Stimulated activated naive CD4-positive, alpha-beta T cell (primary cell): ENCODE measurements at places on chromosomes 7 and 10.

GRCh38 chr10:124739986-124740368 is 4.2 kb downstream of the FAM53B start:
- DNase-seq, result no peak

DNA sequence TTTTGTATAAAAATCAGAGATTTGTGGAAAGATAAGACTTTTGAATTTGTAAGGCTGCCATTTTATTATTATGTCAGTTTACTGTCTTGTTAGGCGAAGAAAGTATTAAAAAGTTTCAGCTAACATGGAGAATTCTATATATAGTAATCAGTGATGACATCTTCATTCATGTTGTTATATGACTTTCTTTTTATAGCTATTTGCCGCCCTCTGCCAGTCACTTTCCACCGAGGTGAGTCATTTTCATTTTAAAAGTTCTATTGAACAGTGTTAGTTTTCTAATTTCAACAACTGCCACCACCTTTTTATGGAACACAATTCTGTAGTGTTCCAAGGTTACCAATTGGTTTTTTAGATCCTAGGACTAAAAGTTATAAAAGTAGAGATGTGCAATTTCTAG is 11.8 kb downstream of the CUTC start:
- DNase-seq, result no peak

- DNase-seq, result no peak
Measured at GRCh38 chr10:61961278-61961677, 59.8 kb downstream of the ARID5B start.

- DNase-seq, result no peak
Measured at GRCh38 chr10:23613900-23614299, 175.0 kb downstream of the OTUD1 start.

GRCh38 chr7:100220586-100221230 is 959 bp downstream of the PVRIG start:
- no peak for DNase-seq

GRCh38 chr7:128200376-128200775 is 40.7 kb upstream of the LEP start:
- no peak for DNase-seq

- DNase-seq, result peak; percentile 45
Measured at GRCh38 chr10:110207011-110207804, at the start of gene MXI1. MXI1 (plus strand) TSS chr10:110207605; CDS start chr10:110207809, 204 bp downstream.

DNA sequence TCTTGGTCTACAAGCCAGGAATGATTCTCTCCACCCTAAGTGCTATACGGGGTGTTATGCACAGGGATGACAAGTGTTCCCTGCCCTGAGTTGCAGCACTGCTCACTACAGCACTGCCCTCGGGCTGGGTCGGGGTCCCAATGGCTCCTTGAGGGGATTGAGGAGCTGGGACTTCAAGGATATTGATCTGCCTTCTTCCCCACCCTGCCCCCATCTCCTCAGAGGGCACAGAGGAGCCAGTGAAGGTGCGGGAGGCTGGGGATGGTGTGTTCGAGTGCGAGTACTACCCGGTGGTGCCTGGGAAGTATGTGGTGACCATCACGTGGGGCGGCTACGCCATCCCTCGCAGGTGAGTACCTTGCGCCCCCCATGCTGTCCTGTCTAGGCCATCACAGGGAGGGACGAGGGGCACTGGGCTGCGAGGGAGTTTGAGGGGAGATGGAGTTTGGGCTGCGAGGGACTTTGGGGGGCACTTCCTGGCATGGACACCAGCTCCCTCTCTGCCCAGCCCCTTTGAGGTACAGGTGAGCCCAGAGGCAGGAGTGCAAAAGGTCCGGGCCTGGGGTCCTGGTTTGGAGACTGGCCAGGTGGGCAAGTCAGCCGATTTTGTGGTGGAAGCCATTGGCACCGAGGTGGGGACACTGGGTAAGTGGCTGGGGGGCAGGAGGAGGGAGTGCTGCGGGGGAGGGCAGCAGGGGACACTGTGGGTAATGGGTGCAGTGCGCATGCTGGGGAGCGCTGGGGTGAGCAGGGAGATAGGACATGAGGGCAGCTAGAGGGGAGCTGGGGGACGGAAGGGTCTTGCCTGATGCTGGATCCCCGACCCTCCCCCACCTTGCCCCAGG is 10.3 kb downstream of the FLNC start:
- DNase-seq, result no peak

DNA sequence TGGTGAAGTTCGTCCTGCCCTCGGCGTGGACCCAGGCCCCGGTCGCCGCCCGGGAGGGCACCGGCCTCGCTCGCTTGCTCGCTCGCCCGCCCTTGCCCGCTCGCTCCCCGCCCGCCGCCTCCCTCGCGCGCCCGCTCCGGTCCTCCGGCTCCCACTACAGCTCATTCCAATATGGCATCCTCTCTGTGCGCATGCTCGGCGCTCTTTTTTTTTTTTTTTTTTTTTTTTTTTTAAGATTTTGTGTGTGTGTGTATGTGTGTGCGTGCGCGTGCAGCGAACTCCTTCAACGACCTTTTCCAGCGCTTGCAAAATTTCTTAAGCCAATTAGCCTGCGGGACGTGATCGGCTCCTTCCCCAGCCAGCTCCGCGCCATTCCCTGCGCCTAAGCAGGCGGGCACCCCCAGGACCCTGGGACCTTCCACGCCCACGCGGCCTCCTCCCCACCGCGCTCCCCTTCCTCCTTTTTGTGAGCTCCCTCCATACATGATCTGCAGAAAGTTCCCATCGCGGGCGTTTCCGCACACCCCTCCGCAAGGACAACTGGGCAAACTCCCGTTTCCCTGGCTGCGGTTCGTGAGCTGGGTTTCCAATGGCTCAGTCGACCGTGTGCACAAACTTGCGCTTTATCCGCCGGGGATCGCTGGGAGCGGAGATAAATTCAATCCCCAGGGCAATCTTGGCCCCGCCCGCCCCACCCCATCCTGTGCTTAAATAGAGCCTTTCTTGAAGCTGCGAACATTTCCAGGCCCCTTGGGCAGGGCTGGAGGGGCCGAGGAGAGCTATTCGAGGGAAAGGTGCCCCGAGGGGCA is at the start of gene SFMBT2:
Gene SFMBT2 (minus strand): TSS at position 173 of the 809 bp plus-strand sequence. CDS start 29,136 bp downstream, outside the sequence.
- peak; percentile 79 for DNase-seq

DNA sequence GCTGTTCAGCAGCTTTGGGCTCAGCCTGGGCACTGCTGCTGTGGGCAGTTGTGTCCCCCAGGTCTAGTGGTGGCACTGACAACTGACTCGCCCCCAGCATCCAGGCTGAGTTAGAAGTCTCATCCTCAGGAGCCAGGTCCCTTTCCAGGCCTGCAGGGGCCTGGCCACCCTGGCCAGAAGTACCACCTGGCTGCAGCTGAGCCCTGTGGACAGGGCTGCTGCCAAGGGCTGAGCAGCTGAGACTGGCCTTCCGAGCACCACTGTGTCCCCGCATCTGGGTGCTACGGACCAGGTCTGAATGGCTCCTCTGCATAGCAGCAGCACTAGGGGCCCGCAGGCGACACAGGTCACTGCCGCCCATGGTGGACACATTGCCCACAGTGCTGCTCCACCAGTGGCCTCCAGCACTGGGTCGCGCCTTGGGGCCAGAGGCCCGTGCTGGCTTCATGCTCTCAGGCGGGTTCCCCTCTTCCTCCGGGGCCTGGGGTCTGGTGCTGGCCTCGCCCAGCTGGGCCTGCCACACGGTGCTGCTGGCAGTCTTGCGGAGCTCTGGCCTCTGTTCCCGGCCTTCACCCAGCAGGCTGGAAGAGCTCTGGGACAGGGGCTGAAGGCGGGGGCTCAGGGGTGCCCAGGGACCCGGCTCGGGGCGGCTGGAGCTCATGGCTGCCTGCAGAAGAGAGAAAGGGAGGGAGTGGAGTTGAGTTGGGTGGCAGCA is 6.2 kb downstream of the GPRIN2 start:
- no peak for DNase-seq

DNA sequence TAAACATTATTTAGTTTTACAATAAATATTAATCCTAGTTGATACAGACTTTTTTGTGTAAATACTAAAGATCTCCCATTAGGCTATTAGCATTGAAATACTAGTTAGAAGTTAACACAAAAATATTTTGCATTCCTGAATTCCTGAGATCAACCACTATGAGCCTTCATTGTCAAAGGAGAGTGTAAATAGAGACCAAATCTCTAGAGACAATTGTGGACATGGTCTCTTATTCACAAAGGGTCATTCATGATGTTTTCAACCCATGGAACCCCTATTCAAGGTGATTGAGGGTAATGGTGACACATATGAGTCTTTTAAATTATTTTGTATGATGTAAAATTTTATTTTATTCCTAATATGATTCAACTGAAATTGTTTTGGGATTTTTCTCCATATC is 1454.8 kb upstream of the LRRTM3 start:
- DNase-seq, result no peak

GRCh38 chr10:18500576-18500975 is 150.8 kb downstream of the NSUN6 start:
- DNase-seq, result no peak

- DNase-seq, result peak; percentile 45
Measured at GRCh38 chr7:149799397-149800168, 26.2 kb upstream of the ZNF467 start.

DNA sequence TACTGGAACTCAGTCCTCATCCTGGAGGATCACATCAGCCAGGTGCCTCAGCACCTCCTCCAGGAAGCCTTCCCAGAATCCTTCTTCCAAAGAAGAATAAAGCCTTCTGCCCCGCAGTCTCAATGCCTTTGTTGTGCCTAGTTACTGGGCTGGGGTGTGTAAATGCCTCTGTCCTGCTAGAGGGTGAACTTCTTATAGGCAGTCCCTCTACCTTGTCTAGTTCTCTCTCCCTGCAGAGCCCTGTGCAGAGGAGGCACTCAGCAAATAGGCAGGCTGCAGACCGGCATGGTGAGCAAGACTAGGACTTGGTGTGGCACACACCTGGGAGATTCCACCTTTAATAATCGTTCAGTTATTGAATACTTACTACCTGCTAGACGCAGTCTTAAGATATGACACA is 104.7 kb upstream of the PCBD1 start:
- DNase-seq, result no peak

GRCh38 chr10:128051548-128051947 is 74.7 kb downstream of the MKI67 start:
- DNase-seq, result no peak

- no peak for DNase-seq
Measured at GRCh38 chr10:14625192-14625631, 149.5 kb downstream of the FAM107B start.

DNA sequence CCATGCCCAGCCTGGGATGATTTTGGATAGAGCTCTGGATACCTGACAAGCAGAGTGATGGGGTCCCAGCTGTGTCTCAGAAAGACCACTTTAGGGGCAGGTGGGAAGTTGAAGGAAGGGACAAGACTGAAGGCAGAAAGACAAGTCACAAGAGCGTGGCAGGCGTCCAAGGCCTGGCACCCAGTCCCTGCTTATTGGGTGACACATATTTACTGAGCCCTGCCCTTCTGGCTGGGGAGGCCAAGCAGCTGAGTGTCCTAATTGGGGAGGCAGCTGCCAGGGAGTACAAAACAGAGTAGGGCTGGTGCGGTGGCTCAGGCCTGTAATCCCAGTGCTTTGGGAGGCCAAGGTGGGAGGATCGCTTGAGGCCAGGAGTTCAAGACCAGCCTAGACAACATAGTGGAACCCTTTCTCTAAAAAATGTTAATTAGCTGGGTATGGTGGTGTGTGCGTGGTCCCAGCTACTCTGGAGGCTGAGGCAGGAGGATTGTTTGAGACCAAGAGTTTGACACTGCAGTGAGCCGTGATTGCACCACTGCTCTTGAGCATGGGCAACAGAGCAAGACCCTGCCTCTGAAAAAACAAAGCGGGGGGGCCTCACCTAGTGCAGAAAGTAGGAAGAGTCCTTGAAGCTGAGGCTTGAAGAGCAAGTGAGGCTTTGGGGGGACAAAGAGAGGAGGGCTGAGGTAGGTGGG is 53.0 kb upstream of the GTF2I start:
- DNase-seq, result no peak

- DNase-seq, result no peak
Measured at GRCh38 chr7:149822353-149822943, 15.7 kb upstream of the ZNF862 start.

GRCh38 chr10:109698882-109699664 is 224.2 kb downstream of the XPNPEP1 start:
- no peak for DNase-seq

- no peak for DNase-seq
Measured at GRCh38 chr10:94000638-94001415, 7.1 kb downstream of the PLCE1 start.

DNA sequence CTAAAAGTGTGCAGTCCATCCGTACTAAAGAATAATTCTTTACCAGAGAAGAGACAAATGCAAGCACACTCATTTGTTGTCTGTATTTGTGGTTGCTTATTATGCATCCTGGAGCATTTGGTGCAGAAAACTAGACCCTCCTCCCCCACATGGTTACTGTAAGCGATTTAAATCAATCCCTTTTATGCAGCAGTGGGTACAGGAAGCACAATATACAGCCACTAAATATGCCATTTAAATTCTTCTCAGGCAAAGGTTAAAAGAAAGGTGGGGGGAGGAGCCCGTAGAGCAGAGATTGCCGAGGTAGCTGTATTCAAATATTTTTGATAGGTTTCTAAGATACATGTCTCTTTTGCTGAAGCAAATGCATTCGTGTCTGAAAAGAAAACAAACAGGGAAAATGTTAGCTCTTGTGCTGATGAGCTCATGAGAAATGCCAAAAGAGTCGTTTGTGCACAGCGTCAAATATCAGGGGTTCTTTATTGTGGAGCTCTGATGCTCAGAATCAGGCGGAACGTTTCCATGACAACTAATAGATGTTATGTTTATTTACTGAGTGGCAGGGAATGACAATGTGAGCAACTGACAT is 131.3 kb upstream of the NPVF start:
- no peak for DNase-seq

GRCh38 chr10:99370993-99371392 is 41.8 kb downstream of the CNNM1 start:
- DNase-seq, result no peak

- DNase-seq, result no peak
Measured at GRCh38 chr10:96025566-96025965, 17.8 kb upstream of the CCNJ start.

DNA sequence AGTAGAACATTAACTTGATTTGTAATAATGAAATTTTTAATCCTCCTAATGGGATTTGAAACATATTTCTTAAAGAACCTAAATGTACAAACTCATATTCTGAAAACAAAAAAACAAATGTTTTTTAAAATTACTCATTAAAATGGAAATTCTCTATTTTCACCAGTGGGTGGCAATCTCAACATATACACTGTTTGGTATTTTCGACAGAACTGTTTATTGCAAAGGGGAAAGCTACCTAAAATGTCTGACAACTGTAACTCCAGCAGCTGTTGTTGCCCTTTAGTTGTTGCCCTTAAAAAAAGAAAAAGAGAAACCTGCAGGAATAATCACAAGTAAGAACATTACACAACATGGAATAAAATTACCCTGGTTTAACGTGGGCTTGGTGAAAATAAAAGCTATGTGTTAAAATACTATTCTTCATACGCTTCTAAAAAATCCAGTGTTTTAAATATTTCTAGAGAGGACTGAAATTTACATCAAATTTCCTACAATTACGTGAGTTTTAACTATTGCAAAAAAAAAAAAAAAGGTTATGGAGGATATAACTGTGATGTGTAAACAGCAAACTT is 54.5 kb downstream of the COL1A2 start:
- peak; percentile 14 for DNase-seq

DNA sequence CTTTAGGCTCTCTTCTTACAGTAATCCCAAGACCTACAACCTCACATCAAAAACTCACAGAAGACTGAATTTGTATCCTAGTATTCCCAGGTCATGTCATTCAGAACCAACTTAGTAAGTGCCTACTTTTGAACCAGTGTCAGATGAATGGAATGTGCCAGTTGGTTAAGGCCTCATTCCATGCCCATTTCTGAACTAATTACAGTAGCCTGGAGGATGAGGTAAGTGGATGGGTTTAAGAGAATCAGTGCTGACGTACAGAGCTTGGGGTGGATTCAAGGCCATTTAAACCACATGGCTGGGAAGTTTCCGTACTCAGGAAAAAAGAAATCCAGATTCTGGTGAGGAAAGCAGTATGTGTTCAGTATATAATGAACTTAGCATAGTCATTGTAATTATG is 21.9 kb upstream of the FOXP2 start:
- no peak for DNase-seq
